Endodermal cell (in vitro differentiated cells): ENCODE measurements at places on chromosomes 16 and 17.

GRCh38 chr17:56392321-56392720 is 201.2 kb upstream of the NOG start:
- DNase-seq, result no peak

DNA sequence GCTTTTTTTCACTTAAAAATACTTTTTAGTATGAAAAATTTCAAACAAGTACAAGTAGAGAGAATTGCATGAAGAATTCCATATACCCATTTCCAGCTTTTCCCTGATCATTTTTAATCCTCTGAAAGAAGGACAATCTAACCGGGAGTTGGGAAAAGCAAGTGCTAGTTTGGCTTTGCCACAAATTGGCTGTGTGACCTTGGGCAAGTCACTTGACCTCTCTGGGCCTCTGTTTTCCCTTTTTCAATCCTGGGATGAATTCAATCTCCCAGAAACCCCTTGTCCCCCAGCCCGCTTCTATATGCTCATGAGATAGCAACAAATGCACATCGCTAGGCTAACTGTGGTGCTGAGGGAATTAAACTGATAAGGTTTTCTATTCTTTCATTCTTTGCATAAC is 49.4 kb downstream of the ASIC2 start:
- no peak for DNase-seq

- DNase-seq, result no peak
These were observed 37.6 kb downstream of the METRNL start for GRCh38 chr17:83116783-83117555.

DNA sequence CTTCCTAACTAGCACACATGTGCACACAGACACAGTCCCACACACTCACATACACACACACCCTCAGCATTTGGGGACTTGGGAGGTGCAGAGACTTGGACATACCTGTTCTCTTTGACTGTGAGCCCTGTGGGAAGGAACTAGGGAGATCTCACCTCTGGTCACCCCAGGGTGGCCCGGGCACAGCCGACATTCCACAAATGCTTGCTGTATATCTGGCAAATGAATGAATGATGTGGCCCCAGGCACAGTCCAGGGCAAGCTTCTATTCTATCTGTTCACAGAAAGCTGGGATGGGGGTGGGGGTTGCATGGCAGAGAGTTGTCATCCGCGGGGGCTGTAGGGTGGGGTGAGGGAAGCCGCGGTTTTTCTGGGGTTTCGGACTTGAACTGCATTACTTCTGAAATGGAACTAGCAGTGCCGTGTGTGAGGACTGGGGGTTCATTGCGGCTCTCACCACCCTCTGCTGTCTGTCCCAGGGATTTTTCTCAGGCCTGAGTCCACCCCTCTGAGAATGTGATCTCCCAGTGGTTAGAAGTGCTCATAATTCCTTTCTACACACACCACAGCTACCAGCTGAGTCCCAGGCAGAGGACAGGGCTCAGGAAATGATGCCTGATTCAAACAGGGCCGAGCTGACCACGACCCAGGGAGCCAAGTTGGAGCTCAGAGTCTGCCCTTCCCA is 3.3 kb upstream of the RIPOR1 start:
- DNase-seq, result no peak

DNA sequence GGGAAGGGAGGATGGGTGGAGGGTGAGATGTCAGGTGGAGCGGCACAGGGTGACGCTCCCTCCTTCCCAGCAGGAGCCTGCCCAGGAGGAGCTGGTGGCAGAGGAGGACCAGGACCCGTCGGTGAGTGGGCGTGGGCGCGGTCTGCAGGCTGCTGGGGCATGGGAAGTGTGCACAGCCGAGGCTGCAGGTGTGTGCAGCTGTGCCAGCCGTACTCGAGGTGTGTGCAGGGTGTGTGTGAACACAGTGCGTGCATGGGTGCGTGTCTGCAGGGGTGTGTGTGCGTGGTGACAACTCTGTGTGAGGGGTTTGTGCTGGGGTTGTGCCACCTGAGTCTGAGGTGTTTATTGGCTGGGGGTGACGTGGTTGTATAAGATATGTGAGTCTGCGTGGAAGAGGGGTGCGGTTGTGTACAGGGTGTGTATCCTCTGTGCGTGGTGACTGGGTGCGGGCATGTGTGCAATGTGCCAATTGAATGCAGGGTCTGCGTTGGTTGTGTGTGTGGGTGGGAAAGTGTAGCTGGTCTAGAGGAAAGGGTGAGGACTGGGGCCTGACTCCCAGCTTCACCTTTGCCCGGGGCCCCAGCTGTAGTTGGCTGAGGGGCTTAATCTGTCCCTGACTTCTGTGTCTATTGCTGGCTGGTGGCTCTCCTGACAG is 670 bp downstream of the TNFSF12 start:
- DNase-seq, result no peak

DNA sequence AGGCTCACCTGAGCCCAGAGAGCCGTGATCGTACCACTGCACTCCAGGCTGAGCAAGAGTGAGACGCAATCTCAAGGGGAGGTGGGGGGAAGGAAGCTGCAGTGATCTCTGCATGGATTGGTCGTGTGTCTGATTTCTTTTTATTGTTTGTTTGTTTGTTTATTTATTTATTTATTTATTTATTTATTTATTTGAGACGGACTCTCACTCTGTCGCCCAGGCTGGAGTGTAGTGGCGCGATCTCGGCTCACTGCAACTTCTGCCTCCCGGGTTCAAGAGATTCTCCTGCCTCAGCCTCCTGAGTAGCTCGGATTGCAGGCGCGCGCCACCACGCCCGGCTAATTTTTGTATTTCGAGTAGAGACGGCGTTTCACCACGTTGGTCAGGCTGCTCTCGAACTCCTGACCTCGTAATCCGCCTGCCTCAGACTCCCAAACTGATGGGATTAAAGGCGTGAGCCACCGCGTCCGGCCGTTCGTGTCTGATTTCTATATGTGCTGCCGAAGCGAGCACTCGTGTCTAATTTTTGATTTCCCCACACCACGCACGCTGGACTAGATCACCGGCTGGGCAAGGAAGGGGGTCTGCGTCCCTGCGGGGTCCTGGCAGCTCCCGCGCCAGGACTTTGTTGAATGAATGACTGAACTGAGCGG is 448 bp upstream of the TNFRSF12A start:
- DNase-seq, result no peak

- no peak for DNase-seq
These were observed 217.2 kb downstream of the CA10 start for GRCh38 chr17:51941272-51941671.

DNA sequence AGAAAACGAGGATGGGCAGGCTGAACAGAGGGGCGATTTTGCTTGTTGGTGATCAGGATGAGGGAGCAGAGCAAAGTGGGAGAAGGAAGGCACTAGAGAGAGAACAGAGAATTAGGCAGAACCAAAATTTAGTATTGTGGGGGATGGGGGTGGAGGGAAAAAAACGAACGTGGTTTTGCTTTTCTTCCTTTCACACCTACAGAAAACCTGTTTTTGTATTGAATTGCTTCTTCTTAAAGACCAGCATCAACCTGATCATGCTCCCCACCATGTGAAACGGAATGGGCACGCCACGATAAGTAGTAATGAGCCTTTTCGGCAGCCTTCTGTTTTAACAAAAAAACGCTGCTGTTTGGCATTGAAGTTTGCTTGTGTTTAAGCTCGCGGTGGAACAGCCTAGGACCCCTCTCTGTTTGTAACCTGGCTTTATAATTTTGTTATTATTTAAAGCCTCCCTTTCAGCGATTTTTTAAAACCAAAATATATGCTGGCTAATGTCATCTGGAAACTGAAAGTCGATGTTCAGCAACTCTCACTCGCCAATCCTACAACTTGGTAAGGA is 36.8 kb downstream of the ERCC4 start:
- no peak for DNase-seq

DNA sequence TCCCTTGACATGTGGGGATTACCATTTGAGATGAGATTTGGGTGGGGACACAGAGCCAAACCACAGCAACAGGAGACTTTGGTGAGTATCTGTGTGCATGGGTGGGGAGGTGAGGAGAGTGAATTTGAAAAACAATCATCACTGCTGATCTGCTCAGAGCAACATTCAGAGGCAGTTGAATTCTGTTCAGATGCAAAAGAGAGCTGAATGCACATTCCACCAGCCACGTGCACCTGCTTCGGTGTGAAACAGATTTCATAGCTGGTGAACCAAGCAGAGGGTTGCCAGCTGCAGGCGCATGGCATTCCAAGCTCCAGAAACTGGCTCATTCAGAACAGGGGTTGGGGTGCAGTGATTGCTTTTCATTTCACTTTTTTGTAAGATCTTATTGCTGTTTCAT is 233.1 kb upstream of the FOXF1 start:
- DNase-seq, result no peak

DNA sequence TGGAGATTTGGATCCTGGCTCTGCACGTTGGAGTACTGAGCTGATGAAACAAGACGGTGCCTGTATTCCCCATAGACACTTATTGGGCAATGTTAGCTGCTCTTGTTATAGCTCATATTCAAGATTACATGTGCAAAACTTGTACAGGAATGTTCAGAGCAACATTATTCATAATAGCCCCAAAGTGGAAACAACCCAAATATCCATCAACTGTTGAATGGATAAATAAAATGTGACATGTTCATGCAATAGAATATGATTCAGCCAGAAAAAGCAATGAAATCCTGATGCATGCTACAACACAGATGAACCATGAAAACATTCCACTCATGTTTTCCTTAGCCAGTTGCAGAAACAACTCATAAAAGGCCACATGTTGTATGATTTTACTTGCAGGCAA is 5.7 kb upstream of the SDR42E1 start:
- no peak for DNase-seq

DNA sequence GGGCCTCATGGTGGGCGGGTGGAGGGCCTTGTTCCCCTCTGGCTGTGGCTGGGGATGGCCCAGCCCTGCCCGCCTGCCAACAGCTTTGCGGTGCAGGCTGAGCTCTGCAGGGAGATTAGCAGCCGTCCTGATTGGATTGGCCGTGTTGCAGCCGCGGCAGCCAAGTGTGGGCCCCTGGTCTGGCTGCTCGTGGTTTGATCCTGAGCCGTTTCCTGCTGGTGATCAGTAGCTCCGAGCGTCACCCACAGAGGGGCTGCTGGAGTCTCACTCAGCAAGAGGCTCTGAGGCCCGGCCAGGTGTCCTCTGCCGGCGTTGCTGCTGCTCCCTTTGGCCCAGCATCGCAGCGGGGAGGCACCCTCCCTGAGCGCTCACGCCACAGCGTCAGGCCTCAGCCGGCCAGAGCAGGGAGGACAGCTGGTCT is 32.5 kb downstream of the BAIAP2 start:
- no peak for DNase-seq

- DNase-seq, result no peak
These were observed 208.3 kb downstream of the C16orf95 start for GRCh38 chr16:87108941-87109340.

- no peak for DNase-seq
These were observed 24.3 kb downstream of the GP2 start for GRCh38 chr16:20303012-20303411.

DNA sequence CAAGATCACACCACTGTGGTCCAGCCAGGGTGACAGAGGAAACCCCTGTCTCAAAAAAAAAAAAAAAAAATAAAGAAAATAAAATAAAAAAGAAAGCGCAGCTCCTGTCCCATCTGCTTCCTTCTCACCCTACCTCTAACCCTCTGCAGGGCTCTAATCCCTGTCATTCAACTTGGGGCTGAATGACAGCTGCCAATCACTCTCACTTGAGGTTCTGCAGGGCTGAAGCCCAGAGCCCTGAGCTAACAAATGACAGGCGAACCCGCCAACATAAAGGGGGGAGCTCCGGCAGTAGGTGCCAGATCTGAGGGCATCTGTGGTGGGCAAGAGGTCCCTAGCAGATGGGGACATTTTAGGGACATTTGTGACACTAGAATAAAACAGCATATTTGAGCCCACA is 44.3 kb downstream of the ENGASE start:
- no peak for DNase-seq

DNA sequence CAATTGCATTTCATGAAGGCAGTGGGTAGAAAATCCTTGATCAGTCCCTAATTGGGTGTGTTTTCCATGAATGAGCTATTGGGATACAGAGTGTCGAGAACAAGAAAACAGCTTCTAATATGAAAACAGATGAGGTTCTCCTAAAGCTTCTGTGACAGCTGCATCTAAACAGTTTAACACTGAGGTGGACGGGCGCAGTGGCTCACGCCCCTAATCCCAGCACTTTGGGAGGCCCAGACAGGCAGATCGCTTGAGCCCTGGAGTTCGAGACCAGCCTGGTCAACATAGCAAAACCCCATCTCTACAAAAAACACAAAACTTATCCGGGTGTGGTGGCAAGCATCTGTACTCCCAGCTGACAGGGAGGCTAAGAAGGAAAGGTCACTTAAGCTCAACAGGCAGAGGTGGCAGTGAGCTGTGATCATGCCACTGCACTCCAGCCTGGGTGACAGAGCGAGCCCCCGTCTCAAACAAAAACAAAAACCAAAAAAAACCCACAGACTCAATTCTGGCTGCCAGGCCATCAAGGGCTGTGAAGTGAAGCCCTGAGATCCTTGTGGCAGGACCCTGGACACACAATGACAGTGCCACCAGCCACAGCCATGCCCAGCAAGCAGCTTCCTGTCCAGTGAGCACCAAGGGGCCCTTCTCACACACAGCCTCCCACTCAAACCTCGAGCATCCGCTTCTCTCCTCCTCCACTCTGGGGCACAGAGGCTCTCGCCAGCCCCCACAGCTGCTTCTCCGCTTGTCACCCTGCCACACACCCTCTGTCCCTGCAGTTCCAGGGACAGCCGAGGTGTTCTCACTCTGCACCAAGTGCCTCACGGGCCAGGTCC is 44.0 kb downstream of the ANKRD11 start:
- DNase-seq, result no peak

GRCh38 chr17:29475891-29476290 is 85.7 kb downstream of the TAOK1 start:
- no peak for DNase-seq

DNA sequence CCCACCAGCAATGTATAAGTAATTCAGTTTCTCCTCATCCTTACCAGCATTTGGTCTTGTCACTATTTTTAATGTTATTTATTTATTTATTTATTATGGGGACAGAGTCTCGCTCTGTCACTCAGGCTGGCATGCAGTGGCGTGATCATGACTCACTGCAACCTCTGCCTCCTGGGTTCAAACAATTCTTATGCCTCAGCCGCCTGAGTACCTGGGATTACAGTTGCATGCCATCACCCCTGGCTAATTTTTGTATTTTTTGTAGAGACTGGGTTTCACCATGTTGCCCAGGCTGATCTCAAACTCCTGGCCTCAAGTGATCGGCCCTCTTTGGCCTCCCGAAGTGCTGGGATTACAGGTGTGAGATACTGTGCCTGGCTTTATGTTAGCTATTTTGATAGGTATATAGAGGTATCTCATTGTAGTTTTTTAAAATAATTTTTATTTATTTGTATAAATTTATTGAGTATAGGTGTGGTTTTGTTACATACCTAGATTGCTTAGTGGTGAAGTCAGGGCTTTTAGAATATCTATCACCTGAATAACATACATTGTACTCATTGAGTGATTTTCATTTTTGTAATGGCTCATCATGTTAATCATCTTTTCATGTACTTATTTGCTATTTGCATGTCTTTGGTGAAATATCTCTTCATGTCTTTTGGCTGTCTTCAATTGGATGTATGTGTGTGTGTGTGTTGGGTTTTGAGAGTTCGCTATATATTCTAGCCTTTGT is 53.3 kb downstream of the TANC2 start:
- DNase-seq, result no peak
